ENCODE measurements at places on chromosomes 7 and 10.

GRCh38 chr10:46096909-46097575 is 51.0 kb upstream of the MSMB start:
- DNase-seq: peak; percentile 20

DNA sequence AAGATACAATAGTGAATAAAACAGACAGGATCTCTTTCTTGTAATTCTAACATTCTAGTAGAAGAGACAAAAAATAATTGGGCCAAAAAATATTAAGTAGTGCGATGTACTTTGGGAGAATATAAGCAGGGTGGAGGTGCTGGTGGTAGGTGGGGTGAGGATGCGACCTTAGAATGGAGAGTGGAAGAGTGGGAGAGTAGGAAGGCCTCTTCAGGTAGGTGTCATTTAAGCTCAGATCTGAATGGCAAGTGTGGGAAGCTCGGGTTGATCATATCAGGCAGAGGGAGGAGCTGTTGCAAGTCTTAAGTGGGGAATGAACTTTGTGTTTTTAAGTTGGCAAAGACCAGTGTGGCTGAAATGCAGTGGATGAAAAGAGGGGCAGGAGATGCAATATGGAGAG is 3.8 kb upstream of the IFRD1 start:
- DNase-seq: no peak

DNA sequence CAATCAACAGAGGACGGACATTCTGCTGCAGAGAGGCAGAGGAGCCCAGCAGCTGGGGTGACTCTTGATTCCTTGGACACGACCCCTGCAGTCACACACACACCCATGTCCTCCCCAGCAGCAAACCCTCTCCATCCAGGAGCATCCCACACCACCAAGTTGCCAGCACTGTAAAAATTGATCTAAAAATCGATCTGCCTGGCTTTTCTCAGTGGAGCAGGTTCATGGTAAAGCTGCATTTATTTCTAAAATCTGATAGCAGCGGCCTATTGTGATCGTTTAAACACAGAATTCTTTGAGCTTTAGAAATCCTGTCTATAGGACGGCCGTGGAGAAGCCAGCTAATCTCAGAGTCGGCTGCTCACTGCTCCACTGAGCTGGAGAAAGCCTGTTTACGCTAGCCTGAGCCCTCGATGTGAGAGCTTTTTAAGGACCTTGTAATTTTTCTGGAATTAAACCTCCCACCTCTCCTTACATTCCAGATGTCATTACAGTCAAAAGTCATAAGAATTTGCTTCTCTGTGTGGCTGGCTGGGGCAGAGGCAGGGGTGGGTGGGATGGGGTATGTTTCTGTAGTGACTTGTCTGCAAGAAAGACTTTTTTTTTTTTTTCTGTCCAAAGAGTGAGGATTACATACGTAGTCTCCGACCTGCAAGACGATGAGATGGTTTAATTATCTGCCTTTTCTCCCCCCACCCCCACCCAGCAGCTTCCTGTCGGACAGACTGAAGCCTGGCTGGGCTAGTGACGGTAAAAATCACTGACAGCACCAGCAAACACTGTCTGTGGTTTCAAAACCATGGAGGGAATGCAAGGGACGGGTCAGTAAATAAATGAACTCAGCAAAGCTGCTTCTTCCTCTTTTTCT is 31.6 kb downstream of the TRIM8 start:
- no peak for DNase-seq

DNA sequence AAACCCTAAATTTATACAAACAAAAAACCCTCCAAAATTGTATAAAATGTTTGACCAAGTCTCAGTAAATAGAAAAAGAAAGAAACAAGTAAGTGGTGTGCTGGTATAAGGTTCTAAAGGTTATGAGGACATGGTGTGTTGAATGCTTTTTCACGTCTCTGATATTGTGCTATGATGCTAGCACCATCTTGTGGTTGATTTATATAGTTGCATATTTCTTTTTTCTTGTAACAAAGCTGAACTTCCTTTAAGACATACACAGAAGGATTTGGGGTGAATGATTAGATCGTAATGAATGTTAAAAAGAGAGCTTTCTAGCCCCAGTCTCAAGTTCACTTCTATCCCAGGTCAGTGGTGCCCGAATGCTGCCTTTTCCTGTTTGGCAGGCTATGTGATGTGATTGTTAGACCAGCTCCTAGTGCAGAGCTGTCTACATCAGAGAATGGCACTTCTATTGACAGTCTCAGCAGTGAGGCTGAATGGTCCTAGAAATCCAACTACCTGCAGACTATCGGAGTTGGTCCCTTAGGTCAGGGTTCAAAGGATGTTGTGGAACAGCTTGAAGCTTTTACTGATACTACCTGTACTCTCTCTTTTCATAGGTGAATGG is 25.0 kb downstream of the VTI1A start:
- peak; percentile 73 for DNase-seq

DNA sequence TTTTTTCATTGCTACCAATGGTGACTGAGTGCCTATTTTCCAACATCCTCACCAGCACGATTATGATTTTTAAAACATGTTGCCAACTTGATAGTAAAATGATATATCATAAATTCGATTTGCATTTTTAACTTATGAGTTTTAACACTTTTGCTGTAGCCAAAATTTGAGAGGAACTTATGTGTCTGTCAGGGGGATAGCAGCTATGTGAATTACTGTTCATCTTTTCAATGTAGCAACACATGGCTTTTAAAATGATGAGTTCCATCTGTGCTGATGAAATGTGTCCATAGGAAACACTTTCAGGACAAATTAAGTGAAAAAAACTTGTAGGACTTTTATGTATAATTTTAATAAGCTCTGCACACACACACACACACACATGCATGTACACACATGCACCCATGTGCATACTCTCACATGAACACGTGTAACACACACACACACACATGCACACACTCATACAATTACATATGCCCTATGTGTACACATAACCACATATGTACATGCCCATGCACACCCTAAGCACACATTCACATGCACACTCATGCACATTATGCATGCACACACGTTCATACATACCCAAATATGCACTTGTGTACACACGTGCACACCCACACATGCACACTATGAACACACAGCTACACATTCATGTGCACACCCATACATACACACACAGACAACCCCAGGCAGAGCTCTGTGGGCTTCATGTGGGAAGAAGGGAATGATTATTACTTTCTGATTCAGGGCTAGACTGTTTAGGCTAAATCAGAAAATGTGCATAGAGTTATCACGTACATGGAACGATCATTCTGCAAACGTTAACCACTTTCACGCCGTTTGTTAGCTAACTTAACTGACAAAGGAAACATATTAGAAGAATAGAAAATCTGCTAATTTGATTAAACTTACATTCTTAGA is 68.9 kb downstream of the C10orf143 start:
- no peak for DNase-seq

- DNase-seq: no peak
Measured at GRCh38 chr7:70178211-70178610, 579.9 kb downstream of the AUTS2 start.

DNA sequence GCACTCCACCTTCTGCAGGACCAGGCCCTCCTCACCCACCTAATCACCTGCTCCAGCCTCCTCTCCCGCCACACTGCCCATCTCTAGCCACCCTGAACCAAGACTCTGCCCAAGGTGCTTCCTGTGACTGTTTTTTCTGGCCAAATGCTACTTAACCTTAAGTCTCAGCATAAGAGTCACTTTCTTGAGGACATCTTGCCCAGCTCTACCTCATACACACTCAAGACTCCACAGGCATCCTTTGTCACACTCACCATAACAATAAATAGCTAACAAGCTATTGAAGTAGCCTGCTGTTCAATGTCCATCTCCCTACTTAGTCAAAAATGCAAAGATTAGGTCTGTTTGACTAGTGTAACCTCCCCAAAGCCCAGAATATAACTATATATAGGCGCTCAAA is 455.4 kb upstream of the NFE2L3 start:
- no peak for DNase-seq

Data from cardiac muscle cell (in vitro differentiated cells and primary cell).